Activated CD4-positive, alpha-beta T cell treated with anti-CD3 and anti-CD28 coated beads for 48 hours (primary cell): ENCODE measurements at places on chromosomes 5 and 9.

DNA sequence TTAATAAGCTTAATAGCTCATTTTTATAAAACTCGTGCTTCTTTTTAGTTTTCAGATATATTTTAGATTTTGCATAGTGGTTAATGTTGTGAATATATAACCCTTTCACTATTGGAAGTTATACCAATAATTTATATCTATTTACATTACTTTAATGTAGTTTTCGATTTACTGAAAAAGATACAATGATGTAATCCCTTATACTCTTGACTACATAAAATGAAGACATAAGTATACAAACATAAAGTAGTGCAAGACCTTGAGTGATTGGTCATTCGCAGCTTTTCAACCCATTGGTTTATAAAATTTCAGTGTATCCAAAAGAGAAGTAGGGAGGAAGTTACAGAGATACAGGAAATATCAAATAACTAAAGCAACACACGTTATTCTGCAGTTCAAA, 84.3 kb upstream of the GRHPR start:
- no peak for DNase-seq

GRCh38 chr9:111037356-111037707, 938 bp downstream of the LPAR1 start:
- no peak for DNase-seq

DNA sequence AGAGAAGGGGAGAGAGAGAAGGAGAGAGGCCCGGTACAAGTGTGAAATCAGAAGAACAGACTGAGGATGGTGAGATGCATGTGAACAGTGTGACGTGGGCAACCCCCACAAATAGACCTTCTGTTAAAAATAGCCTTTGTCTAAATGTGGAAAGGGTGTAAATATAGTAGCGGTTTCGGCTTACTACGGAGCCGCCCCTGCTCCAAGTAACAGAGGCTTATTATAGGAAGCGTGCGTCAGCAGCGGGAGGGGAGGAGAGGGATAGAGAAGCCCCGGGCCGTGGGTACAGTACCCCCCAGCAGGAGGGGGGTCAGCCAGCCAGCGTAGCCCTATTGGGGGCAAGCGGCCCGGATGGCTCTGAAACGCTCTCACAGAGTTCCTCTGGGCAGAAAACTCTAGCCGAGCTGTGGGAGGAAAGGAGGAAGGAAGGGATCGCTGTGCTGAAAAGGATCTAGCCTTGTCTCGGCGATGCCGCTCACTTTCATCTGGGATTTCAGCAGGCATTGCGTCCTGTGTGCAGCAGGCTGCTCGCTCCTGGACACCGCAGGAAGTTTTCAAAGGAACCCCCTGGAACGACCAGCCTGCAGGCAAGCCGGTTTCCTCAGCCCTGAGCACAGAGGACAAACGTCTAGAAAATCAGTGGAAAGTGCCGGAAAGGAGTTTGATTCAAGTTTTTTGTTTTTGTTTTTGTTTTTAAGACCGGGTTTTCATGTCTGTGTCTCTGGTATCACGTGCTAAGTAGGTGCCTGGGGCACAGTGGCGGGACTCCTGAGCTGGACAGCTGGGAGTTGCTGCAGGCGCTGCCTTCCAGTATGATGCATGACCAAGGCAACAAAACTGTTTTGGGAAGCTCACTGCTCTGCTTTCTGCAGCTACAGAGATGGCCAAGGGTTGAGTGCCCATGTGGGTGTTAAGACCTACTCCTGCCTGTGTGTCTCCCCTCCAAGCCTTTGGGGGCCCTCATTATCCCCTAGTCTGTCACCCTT, 146.6 kb downstream of the SEC61B start:
- DNase-seq = no peak

- no peak for DNase-seq
Measured at GRCh38 chr5:135029477-135030122, 4.4 kb downstream of the PITX1 start.

GRCh38 chr9:87771316-87772006, 45.5 kb downstream of the CTSL start:
- no peak for DNase-seq

GRCh38 chr9:78115073-78115472, 83.5 kb upstream of the GNAQ start:
- no peak for DNase-seq

DNA sequence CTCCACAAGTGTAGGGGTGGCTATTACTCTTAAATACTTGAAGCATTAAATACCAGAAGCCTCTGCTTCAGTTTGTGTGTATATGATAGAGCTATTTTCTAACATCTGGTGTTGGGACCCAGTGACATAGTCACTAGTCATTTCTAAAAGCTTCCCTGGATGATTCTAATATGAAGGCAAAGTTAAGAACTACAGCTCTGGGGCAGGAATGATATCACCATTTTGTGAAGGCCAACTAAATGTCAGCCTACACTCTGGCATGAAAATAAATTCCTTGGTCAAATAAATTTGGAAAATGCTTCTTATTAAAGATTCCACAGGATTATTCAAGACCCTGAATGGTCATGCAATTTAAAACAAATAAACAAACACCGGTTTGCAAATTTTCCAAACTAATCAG, 197.7 kb downstream of the PLK2 start:
- no peak for DNase-seq

DNA sequence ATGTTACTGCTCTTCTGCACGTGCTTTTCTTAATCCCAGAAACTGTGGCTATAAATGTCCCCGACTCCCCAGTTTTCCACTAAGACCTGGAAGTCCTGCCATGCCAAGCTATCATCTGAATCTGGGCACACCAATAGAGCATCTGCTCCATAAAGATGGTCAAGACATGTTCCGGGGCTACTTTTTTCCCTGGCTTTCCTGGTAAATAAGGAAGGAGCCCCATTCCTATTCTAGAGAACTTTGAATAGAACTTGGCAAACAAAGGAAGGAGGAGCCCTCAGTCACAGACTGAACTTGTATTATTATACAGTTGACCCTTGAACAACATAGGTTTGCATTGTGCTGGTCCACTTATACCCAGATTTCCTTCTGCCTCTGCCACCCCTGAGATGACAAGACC, 182.9 kb downstream of the CCDC192 start:
- DNase-seq = no peak

GRCh38 chr9:69388596-69388995, 63.6 kb downstream of the ENTREP1 start:
- no peak for DNase-seq

DNA sequence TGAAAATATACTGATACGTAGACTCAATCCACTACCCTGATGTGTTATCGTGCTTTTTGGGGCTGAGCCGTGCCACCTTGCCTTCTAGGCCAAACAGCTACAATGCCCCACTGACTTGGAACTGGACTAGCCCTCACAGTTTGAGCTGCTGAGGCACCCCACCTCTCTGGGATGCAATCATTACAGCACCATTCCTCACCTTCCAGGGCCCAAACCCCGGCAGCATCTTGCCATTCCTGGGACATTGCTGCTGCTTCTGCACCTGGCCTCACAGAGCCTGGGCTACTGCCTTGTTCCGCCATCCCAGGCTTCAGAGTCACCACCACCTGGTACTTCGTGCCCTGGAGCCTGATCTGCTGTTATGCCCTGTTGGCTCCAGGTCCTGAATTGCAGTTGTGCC, 89.5 kb upstream of the SNCAIP start:
- no peak for DNase-seq

DNA sequence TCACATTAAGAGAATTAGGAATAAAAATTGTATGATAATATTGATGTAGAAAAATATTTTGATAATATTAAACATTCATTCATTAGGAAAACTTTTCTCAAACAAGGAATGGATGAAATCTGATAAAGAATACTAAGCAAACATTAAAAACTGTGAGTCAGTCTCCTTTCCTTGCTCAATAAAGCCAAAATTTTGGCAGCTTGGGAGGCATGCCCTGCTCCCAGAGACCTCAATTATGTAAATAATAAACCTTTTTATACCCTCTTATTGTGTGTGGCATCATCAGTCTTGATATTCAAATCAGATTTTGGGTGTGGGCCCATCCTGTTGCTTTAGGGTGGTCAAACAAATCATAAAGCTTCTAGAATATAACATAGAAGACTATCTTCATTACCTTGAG, 36.6 kb upstream of the CCL21 start:
- no peak for DNase-seq

DNA sequence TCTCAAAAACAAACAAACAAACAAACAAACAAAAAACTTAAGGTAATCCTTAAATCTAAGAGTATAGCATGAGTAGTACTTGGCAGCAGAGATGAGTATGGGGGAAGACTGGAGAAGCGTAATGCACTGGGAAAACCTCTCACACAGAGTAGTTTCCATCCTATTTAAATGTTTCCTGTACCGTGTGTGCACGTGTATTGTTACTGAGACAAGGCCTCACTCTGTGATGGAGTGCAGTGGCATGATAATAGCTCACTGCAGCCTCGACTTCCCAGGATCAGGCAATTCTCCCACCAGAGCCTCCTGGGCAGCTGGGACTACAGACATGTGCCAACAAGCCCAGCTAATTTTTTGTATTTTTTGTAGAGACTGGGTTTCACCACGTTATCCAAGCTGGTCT, 2.9 kb downstream of the UIMC1 start:
- DNase-seq = no peak

DNA sequence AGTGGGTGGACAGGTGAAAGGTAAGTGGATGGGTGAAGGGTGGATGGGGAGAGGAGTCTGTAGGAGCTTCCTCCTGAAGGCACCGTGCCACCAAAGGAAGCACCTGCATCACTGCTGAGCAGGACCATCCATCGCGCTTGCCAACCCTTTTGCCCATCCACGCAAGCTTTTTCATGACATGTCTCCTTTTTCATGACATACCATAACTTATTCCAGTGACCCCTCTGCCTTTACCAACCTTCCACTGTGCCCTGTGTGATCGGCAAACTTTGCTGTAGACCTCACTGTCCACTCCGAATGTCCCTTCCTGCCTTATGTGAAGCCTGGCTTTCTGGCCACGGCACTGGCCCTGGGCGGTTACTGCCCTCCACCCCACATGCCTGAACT, 13.4 kb downstream of the FLT4 start:
- DNase-seq = peak; percentile 1

- DNase-seq = peak; percentile 93
Measured at GRCh38 chr5:177116631-177117373, 16.8 kb upstream of the NSD1 start.

GRCh38 chr5:61824396-61824795, 481.6 kb upstream of the KIF2A start:
- DNase-seq = no peak

- DNase-seq = no peak
Measured at GRCh38 chr5:150215979-150216944, 26.4 kb downstream of the SLC6A7 start.

DNA sequence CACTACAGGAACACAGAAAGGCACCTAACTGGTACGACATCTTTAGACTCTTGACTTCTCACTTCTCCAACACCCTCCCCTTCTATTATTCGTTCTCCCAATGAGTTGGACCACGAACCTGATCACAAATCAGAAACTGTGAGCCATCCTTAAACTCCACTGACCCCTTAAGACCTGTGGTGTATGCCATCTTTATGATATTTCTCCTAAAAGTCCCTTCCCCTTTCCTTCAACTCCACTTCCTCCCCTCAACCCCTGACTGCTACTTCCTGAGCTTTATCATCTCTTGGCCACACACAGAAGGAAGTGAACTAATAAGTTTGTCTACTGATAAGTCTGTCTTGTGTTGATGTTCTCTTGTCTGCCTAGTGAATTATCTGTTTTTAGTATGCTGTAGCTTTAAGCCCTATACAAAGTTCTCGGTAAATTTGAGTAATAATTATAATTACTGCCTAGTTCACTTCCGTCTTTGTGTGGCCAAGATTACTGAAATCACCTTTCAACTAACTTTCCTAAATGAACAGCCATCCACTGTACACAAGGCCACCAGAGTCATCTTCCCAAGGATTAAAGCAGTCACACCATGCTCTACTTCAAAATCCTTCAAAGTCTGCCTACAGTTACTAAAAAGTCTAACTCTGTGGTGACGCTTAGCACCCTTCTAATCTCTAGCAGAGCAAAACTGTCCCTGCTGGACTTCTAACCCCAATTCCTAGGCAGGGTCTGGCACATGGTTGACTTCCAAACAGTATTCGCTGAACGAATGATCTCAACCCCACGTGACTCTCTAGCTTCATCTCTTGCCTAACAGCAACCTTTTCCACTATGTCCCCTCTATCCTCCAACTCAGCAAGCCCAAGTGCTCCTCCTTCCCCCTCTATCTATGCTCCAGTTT, 23.2 kb downstream of the ELOVL7 start:
- no peak for DNase-seq

GRCh38 chr9:69149321-69149807, 24.7 kb upstream of the TJP2 start:
- no peak for DNase-seq

GRCh38 chr9:18441261-18441660, 32.7 kb upstream of the ADAMTSL1 start:
- no peak for DNase-seq

- DNase-seq = peak; percentile 59
Measured at GRCh38 chr9:107422189-107423185, 67.1 kb downstream of the KLF4 start.

GRCh38 chr9:97900103-97900737, 22.1 kb downstream of the TRMO start:
- DNase-seq = no peak

GRCh38 chr5:3198074-3198449, 397.6 kb upstream of the IRX1 start:
- DNase-seq = no peak

DNA sequence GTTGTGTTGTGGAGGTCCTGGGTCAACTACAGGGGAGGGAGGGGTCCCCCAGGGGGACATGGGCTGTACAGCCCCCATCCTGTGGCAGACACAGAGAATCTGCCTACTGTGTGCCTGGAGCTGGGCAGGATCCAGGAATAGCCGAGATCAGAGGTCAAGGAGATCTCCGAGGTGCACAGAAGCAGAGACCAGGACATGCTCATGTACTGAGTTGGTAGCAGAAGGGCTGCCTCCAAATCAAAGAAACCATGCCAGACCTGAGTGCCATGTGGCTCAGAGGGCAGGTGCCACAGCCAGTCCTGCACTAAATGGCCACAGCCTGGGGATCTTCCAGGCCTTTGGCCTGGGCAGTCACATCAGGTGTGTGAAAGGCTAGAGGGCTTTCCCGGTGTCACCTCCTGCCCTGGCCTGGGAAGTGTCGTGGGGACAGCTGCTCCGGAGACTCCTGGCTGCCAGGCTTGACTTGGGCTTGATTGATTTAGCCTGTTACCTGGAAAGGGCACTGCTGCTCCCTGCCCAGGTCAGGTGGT, 27.8 kb downstream of the GSN start:
- DNase-seq = no peak

- peak; percentile 14 for DNase-seq
Measured at GRCh38 chr5:179734536-179735164, 2.0 kb downstream of the MAML1 start.

DNA sequence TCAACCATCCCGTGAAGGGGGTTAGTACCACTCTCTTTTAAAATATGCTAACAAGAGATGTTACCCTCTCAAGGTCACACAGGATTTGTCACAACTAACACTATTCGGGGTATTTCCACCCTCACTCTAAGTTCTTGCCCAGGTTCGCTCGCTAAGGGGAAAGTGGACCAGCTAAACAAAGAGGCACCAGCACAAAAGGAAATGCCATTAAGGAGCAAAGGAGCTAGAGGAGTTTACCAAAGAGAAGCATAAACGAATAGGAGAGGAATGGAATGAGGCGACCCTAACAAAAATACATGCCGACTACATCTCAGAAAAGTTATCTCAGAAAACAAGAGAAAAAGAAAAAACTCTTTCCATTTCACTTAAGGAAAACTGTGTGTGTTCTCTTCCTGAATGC, 170.9 kb downstream of the DCP2 start:
- DNase-seq = no peak

GRCh38 chr5:32449262-32449661, 4.7 kb upstream of the ZFR start:
- no peak for DNase-seq
